T-helper 17 cell (primary cell): ENCODE measurements at places on chromosomes 12 and 14.

DNA sequence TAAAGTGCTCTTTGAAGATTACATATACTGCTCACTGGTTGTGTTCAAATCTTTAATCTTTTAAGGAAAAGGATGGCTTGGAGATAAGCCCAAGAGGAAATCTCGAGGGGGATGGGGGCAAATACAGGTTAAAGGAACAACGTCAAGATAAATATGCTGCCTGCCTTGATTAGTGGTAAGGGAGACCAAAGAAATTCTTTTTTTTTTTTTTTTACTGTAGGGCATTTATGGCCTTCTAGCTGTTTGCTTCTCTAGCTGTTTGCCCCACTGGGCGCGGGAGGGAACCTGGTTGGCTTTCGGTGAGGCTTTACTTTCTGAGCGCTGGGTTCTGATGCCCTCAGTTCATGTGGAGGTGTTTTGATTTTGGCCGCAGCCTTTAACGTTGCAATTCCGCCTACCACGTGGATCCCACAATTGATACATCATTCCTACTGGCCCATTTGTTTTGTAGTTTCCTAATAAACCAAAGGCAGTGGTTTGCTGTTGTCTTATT, 5.7 kb downstream of the CCND2 start:
- no peak for DNase-seq

GRCh38 chr14:50953502-50953901, 9.2 kb upstream of the PYGL start:
- DNase-seq: no peak

DNA sequence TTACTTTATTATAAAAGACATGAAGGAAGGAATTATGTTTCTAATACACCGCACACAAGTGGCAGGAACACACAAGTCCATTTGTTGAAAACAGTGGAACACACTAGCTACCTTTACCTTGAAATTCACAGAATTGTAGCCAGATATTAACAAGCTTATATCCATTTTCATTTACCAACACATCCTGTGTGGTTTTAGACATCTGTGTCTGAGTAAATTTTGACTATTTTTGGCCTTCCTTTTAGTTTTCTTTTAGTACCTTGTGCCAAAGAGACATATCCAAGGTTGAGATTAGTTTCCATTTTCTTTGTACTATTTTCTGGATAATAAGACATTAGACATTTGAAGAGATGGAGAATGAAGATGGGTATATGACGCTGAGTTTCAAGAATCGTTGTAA, at the start of gene KLRF2:
Gene KLRF2, plus strand, starts transcription at position 244 of the 400 bp plus-strand sequence. Its CDS starts 107 bp downstream, at position 351.
- DNase-seq: no peak

DNA sequence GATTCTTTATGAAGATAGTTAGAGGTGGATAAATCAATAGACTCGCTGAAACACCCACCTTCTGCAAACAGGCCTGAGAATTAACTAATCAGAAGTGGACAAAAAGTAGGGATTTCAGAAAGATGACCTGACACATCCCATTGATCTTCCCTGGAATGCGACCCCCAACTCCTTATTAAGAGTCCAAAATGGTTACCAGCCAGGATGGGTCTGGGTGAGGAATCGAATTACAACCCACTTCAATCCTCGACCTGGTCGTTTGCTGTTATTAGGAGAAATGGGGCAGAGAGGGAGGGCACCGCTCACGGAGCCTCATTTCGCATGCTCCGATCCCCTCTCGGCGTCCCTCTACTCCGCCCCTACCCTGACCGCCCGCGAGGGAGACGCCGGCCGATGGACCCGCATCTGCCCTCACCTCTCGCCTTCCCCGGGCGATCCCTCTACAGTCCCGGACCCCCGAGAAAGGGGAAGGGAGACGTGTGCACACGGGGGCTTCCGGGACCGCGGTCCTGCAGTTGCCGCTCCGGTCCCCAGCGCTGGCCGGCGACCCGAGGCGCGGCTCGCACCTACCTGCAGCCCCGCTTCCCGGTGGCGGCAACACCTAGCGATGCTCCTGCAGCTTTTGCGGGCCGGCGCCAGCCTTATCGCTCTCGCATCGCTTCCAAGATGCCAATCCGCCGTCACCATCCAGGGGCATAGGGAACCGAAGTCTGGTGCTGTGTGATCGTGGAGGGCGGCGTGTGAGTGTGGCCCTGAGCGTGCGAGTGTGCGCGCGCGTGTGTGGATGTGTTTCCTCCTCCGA, 69.3 kb upstream of the USP15 start:
- no peak for DNase-seq

GRCh38 chr14:95314609-95315008, 5.1 kb downstream of the CLMN start:
- no peak for DNase-seq

- DNase-seq: no peak
Measured at GRCh38 chr12:84779169-84779568, 133.4 kb downstream of the SLC6A15 start.

GRCh38 chr12:32603858-32604257, 75.2 kb upstream of the DNM1L start:
- DNase-seq: no peak

GRCh38 chr12:42957136-42957535, 367.6 kb upstream of the PRICKLE1 start:
- DNase-seq: no peak

DNA sequence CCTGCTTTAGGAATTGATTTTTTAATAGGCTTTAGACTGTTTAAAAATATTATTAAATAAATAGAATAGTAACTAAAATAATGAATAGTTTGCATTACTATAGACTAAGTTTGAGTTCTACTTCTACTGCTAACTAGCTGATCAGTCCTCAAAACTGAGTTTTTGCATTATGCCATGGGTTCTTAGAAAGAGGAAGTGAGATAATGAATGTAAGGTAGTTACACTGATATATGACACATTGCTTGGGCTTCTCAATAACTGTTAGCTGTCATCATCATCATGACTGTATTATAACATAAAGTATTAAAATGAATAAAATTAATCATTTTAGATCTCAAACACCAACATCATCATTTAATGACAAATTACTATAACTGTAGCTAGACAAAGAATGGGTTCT, 949.7 kb downstream of the TRHDE start:
- DNase-seq: no peak

DNA sequence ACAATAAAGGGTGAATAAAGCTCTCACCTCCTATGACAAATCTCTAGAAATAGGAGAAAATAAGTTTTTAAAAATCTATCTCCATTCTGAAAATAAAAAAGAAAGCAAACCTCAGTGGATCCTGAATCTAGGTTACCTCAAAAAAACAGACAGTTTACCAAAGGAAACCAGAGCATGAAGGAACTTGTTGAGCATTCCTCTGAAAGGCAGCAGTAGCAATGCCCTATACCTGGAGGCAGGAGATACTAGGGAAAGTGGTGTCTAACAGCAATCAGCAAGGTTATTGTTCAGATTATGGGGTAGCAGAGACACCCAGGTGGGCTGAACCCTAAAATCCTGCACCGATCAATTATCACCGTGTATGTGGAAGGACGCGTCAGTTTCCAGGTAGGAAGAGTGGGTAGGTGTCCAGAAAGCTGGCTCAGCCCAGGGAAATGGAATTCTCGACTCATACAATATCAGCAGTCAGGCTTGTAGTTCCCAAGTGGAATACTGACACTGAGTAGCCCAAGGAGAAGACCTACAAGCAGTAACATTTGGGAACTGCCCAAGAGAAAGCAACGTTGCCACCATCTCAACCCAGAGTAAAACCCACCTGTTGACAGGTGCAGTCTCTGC, 128.3 kb downstream of the ST8SIA1 start:
- no peak for DNase-seq

GRCh38 chr12:110367181-110367864, 36.2 kb downstream of the ANAPC7 start:
- no peak for DNase-seq

GRCh38 chr12:57475271-57476161, 4.2 kb downstream of the ARHGAP9 start:
- DNase-seq: no peak

DNA sequence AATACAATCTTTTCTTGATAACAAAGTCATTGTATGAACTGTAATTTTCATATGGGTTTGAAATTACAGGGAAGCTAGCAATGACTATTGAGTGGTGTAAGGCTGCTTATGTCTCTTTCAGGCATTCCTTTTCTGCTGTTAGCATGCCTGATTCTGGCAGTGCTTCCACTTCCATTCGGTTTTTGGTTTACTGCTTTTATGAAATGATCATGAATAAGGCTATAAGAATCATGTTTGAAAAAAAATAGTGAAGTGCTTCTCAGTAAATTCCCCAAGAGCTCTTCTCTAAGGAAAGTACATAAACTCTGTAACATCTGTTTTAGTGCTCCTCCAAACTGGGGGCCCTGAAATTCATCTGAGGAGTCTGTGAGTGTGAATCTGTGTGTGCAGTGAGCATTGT, 434.0 kb upstream of the RGS6 start:
- no peak for DNase-seq

GRCh38 chr12:91388573-91388972, 206.0 kb upstream of the DCN start:
- no peak for DNase-seq

GRCh38 chr12:57842342-57843294, 3.9 kb downstream of the CTDSP2 start:
- DNase-seq: no peak

DNA sequence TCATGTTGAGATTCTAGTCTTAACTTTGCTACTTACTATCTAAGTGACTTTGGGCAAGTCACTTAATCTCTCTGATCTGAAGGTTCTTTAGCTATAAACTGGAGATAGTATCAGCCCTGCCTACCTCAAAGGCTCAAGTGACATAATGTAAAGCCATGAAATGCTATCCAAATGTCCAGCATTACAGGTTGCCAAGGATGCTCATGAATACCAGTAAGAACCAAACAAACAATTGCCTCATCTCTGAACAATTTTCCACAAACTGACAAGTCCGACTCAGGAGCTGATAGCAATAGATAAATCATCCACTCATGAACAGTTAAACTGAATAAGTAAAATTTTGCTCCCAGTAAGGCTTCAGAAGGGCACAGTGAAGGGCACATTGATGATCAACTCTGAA, 51.5 kb downstream of the LMNTD1 start:
- DNase-seq: no peak

DNA sequence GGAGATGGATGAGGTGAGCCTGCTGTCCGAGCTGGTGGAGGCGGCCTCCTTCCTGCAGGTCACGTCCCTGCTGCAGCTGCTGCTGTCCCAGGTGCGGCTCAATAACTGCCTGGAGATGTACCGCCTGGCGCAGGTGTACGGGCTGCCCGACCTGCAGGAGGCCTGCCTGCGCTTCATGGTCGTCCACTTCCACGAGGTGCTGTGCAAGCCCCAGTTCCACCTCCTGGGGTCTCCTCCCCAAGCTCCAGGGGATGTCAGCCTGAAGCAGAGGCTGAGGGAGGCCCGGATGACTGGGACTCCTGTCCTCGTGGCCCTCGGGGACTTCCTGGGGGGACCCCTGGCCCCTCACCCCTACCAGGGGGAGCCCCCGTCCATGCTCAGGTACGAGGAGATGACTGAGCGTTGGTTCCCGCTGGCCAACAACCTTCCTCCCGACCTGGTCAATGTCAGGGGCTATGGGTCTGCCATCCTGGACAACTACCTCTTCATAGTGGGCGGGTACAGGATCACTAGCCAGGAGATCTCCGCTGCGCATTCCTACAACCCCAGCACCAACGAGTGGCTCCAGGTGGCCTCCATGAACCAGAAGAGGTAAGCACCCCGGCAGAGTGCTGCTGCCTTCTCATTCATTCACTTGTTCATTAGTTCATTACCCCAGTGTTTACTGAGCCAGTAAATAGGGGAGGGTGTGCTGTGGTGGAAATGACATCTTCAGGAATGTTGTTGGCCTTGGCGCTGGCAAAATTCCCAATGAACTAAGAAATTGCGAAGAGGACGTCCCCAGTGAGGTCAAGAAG, 774 bp upstream of the MANSC4 start:
- DNase-seq: peak; percentile 13

GRCh38 chr12:122935318-122935717, 30.9 kb downstream of the ABCB9 start:
- no peak for DNase-seq

- no peak for DNase-seq
Measured at GRCh38 chr12:65778258-65779090, 45.8 kb upstream of the HMGA2 start.

DNA sequence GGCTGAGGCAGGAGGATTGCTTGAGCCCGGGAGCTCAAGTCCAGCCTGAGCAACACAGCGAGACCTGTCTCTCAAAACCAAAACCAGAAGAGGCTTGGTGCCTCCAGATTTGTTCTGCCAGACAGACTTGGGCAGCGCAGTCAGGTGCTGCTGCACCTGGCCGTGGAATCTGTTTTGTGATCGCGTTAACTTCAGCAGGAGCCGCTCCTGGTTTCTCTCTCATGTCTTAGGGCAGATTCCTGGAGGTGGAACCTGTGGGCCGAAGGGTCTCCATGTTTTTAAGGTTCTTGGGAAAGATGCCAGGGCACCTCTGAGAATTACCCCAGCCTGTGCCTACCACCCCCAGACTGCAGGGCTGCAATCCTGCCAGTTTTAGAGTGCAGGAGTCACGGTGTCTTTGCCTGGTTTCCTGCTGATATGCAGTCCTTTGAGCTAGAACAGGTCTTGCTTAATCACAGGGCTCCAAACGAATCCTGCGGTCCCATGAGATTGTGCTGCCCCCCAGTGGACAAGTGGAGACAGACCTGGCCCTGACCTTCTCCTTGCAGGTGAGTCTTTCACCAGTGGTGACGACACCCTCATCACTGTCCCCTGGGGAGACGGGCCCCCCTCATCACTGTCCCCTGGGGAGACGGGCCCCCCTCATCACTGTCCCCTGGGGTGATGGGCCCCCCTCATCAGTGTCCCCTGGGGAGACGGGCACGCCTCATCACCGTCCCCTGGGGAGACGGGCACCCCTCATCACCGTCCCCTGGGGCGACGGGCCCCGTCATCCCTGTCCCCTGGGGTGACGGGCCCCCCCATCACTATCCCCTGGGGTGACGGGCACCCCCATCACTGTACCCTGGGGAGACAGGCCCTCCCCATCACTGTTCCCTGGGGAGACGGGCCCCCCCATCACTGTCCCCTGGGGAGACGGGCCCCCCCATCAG, 37.6 kb downstream of the PACS2 start:
- DNase-seq: peak; percentile 58

- DNase-seq: no peak
Measured at GRCh38 chr12:104649217-104649824, 192.6 kb downstream of the CHST11 start.

- no peak for DNase-seq
Measured at GRCh38 chr12:114685869-114686268, 1.9 kb upstream of the TBX3 start.

DNA sequence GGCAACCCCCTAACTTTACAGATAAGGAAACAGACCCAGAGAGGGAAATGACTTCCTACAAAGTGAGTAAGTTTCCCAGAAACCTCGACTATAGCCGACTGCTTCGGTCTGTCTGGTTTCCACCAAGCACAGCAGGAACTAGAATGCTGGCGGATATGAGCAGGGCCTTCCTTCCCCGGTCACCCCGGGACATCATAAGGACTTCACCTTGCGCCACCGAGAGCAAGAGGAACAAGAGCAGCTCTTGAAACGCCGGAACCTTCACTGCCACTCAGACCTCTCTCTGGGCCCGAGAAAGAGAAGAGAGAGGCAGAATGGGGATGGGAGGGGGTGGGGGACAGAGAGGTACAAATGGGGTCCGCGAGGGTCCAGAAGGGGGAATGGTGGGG, 29.4 kb upstream of the GPR68 start:
- no peak for DNase-seq
